ENCODE measurements at places on chromosomes 11 and 22.

DNA sequence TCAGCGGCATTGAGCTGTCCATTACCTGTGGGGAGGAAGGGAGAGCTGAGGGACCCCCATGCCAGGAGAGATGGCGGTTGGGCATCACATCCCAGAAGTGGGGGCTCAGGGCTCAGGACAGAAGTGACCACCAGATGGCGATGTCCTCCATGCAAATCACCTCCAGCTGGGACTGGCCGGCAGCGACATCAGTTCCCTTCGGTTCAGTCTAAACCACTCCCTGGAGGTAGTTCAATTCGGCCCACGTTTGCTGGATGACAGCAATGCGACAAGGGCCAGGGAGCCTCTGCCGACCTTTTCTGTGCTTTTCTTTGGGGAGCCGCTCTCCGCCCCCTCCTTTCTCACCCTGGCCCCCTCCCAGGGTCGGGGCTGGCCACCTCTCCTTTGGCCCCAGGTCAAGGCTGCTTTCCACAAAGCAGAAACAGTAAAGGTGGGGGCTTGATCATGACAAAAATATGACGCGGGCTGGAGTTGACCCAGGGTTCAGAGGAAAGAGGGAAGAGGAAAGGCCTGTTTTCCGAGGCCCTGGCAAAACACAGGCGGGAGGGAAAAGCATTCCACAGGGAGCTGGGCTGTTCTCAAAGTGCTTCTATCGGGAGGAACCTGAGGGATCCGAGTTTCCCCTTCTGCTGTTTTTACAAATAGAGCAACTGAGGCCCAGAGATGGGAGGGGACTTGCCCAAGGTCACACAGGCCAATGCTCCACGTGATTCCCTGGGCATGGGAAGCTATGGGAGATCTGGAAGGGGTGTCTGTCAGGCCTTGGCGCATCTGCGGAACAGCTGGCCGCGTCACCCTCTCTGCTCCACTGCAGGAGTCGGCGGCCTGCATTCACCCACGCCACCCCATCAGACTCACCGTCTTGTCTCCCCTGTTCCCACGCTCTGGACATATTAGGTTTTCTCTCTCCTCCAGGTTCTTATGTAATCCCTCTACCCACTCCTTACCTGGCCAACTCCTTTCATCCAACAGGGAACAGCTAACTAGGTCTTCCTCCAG lies 54.7 kb downstream of the FBXO7 start:
- DNase-seq: peak; percentile 83

- DNase-seq: no peak
Observed at GRCh38 chr22:22706253-22706915, 62.0 kb downstream of the GGTLC2 start.

DNA sequence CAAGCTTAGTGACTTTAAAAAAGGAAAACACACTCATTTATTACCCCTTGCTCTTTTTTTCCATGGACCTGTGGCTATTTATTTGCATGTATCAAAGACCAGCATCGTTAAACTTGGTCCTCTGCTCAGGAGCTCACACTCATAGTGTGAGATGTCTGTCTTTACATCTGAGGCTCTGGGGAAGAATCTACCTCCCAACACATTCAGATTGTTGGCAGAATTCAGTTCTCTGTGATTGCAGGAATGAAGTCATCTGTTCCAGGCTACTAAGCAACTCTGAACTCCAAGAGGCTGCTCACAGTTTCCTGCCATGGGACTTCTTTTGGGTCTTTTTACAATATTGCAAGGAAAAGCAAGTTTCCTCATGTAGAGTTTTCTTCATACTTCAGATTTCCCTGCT lies 138.8 kb downstream of the LRRC4C start:
- no peak for DNase-seq

DNA sequence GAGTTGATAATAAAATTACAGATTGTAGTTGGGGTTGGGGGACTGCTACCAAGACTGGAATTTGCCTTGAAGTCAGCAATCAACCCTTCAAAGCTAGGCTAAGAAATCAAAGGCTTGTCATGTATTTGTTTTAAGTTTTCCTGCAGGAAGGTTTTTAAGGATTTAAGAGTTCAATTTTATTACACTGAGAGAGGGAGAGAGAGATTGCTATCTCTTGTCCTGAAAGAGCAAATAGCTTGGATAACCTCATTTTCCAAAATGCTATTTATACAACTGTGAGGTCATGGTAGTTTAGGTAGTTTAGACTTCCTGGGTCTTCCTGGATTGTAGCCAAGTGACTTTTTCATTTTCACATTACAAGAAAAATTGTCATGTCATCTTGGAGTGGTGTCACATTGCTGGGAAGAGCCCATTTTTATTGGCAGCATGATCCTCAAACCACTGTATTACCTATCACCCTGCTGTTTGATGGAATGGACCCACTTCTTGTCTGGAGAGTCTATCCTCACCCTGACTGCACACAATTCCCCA lies 10.1 kb upstream of the PRSS23 start:
- DNase-seq: peak; percentile 35

DNA sequence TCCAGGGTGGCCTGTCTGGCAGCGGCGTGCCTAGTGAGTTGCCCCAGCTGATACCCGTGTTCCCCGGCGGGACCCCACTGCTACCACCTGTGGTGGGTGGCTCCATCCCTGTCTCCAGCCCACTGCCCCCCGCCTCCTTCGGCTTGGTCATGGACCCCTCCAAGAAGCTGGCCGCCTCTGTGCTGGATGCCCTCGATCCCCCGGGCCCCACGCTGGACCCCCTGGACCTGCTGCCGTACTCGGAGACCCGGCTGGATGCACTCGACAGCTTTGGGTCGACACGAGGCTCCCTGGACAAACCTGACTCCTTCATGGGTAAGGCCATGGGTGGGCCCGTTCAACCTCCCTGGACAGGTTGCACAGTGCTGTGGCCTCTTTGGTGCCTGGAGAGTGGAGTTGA lies 38.5 kb downstream of the ZC3H7B start:
- no peak for DNase-seq

DNA sequence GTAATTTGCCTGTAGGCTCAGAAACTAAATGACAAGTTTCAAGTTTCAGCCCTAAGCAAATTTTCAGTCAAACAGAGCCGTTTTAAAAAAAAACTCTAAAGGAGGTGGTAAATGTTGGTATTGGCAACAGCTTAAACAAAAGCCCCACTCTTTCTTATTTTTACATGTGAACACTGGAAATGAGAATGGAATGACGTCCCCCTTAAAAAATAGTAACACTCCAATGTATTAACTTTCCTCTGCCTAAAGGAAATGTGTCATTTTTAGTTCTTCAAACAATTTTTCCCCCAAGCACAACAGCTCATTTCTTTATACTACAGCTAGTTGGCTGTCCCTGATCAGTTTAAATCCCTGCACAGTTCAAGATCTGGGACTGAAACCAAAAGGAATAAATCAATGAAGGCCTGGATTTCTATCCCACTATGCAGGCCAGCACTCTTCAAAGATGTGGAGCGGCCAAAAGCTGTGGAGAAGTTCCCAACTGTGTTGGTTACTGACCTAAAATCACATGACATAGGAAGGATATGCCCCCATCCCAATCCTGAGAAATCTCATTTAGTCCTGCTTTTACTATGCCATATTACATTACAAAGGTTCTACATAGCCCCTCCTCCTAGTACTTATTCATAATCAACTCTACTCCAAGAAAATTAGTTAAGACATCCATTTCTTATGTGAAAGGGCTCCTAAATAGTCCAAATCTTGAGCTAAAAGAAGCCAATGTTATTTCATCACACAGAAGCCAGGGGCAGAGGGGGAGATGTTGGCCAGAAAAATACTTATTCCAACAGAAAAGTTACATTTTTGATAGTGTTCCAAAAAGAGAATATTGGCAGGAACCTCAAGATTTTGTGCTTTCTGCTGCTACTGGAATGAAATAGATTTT lies 95.9 kb downstream of the CADM1 start:
- DNase-seq: no peak

- no peak for DNase-seq
Observed at GRCh38 chr22:50267591-50268390, 2.4 kb downstream of the MAPK11 start.

DNA sequence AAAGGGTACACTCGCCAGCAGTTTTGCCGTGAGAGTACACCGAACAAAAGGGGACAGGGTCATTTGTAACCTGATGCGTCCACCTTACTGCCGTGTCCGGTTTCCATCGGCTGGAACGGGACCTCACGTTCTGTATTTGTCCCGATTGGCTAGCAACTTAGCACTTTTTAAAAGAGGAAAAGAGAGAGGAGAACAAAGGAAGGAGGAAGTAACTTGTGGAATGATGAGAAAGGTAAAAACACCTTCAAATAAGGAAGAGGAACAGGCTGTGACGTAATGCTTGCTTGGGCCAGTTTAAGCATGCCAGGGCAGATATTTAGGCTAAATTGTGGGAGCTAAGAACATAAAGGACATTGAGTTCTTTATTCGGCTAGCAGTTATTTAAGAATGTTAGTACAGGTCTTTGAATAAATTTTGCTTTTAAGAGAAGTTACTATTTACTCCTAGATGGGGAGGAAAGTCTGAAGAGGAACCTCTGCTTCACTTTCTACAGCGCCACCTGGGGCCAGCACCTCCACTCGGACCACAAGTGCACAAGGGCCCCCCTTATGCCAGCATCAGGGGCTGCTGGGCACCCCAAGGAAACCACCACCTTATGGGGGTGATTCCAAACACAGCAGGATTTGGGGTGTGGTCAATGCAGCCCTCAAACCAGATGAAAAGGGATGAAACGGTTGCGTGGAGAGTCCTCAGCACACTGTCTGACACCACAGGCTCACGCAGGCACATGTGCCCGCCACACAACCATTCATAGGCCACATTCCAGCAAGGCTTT lies 5.8 kb downstream of the ARSA start:
- DNase-seq: no peak

DNA sequence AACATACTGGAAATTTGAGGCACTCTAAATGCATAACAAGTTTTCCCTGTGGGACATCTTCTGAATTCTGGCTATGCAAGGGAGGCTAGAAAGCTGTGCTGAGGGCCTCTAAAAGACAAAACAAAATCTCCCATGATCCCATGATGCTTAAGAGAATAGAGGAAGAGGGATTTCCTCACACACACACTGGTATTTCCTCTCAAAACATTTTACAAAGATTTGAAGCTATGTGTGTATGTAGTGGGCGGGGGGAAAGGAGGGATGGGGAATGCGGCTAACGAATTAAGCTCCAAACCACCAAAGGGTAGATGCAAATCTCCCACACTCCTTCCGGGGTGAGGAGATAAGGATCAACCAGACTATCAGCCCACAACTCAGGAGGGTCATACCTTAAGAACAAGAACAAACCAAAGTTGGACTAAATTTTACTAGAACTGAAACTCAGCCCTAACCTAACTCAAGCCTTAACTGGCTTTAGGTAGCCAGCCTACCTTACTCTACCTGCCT lies 6.0 kb downstream of the OR2AT4 start:
- DNase-seq: no peak

DNA sequence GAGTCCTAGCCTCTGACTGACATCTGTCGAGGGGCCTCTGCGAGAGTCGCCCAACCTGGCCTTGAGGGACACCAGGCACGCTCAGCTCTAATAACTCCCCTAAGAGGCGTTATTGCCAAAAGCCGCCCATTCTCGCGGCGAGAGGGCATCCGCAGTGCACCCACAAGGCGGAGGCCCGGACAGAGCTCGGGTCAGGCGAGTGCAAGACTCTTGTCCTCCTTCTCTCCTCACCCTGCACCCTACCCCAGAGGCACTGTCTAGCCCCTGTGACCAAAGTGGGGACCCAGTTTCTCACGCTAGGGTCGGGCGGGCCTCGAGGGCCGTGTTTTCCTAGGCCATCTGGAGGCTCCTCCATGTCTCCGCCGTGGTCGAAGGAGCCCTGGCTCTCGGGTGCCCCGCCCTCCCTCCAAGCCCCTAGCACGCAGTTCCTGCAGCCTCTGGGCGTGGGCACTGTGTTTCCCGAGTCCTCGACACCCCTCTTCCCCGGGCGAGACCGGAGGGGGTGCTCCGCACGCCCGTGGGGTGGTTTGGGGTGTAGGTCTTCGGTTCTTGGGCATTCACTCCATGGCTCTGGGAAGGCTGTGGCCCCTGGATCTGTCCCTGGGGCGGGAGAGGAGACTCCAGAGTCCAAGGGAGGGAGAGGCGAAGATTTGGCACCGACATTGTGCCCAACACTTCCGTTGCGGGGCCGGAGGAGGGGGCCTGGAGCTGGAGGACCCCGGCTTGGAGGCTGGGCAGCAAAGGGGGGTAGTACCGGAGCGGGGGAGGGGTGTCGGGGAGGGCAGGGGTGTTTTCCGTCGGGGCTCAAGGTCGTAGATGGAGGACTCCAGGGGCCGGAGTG lies 1.0 kb downstream of the CHRM4 start:
- DNase-seq: no peak

- DNase-seq: no peak
Observed at GRCh38 chr11:111348147-111348546, 30.9 kb downstream of the POU2AF1 start.

GRCh38 chr11:9669954-9670353 lies 6.1 kb downstream of the SWAP70 start:
- no peak for DNase-seq

DNA sequence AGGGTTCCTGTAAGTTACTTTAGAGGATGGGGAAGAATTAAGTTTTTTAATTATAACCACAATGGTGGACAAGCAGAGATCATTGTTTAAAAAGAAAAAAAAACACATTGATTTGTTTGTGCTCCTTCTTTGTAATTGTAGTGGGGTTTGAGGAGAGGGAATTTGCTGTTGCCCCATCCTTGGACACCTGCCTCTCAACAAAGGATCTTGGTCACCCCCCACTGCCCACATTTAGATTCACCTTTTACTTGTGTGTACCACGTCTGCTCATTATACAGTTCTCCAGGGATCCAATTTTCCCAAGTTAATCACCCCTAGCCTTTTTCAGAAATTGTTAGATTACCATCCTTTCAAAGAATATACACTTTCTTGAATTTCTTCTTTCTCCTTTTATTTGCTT lies 53.0 kb downstream of the DNAJC24 start:
- DNase-seq: no peak

DNA sequence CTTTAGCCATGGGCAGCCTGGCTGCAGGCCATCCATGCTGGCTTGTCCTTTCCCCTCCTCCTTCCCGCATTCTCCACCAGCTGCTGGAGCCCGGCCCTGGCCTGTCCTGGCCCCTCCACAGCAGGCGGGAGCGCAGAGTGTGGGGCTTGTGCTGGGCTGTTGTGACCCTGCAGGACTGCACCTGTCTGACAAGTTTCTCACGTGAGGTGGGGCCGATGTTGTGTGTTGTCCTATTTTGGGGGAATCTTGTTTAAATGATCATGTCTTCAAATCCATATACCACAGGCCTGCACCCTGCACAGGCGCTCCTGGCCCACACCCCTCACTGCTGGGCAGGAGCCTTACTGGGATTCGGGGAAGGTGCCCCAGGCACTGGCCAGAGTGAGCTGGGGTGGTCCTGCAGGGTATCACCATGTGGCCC lies 30.4 kb downstream of the TBC1D22A start:
- no peak for DNase-seq

DNA sequence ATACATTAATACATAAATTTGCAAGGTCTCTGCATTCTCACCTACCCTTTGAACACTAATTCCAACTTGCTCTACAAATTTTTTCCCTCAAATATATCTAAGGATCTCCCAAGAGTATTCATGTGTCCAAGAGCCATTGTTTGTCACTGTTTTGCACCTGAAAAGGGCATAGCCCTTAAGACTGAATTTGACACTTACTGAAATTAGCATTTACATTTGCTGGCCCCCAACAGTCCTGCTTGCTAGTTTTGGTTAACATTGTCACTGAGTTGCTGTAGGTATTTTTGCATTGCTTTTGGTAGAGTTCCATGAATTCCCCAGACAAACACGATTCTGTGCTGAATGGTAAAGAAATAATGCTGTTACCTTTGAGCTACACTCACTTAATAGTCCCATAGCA lies 57.3 kb downstream of the KCNA4 start:
- DNase-seq: no peak
